ENCODE measurements at places on chromosomes 12 and 14.
A peak's percentile ranks its signal among the peaks of the same experiment; 100 is the strongest.

GRCh38 chr14:95889236-95889979 is 12.8 kb downstream of the TUNAR start:
- DNase-seq, result no peak

DNA sequence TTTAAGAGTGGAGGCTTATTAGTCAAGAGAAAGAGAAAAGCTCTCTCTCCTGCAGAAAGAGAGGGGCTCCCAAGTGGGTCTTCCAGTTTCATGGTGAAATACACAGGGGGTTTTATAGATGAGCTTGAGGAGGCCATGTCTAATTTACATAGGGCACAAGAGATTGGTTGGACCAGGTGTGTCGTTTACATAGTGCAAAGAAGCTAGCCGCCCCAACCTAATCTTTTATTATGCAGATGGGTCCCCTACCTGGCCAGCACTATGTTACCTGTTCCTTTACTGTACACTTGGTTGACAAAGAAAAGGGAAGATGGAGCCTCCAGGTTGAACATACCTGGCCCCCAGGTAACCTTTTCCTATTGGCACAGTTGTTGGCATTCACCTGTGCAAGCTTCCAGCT is 195.0 kb downstream of the PIK3C2G start:
- no peak for DNase-seq

DNA sequence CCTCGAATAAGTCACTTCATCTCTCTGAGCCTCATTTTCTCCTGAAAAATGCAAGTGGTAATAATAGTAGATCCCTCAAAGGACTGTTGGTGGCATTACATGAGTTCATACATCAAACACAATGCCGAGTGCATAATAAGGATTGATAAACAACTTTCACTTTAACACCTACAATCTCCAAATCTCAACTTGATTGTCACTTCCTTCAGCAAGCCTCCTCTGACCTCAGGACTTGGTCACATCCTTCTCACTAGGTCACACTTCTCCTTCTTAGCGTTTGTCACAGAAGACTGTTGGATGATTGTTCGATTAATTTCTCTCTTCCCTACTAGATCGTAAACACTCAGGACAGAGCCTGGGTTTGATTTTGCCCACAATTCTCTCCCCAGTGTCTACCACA is 7.9 kb upstream of the PRKAB1 start:
- DNase-seq, result no peak

GRCh38 chr14:74483321-74483720 is 9.8 kb downstream of the NPC2 start:
- no peak for DNase-seq

GRCh38 chr14:27090716-27091115 is 492.9 kb upstream of the NOVA1 start:
- DNase-seq, result no peak

GRCh38 chr12:57726884-57727757 is 11.4 kb downstream of the AGAP2 start:
- peak; percentile 68 for DNase-seq

Measured in NCI-H1417 (cell line).